Body of pancreas (tissue), 4 donors: ENCODE measurements at places on chromosomes 5 and 9. TPM values are rescaled to one million over a fixed set of nuclear protein-coding genes. Genes with fewer than 3 reads are reported as not detected.

NPR3 gene
- total RNA-seq: 4.7 TPM

GRCh38 chr5:45741110-45741509, 44.9 kb upstream of the HCN1 start:
- H3K36me3 ChIP-seq: no peaks in the 10 kb centered on the region
- no peak overlapping the region for H3K4me3 ChIP-seq
- H3K27me3 ChIP-seq: no peaks in the 10 kb centered on the region
- no peak for DNase-seq
- H3K27ac ChIP-seq: no peak overlapping the region
- no peaks in the 10 kb centered on the region for H3K4me1 ChIP-seq

SLC34A1 gene
- total RNA-seq: not detected

REEP2 gene
- 1.8 TPM for total RNA-seq

DNA sequence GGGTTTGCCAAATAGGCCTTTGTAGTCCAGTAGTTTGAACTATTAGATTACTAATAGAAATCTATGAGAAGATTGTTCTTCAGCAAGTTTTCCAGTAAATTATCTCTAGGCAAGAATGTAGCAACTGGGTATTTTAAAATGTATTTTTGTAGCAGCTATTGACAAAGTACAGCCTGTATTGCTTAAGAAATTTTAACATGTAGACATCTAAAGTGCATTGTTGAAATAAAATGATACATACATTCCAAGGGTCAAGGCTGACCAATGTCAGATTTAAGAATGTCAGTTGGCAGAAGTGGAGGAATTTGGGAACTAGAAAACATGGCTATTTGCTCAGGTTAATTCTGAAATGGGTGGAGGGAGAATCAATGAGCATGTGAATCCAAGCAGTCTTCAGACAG, 57.5 kb upstream of the ZSWIM6 start:
- H3K4me1 ChIP-seq: peaks cover 17% of the 10 kb centered on the region
- peak overlapping the region; percentile 51 for H3K27ac ChIP-seq
- H3K36me3 ChIP-seq: no peaks in the 10 kb centered on the region
- H3K4me3 ChIP-seq: no peak overlapping the region
- no peaks in the 10 kb centered on the region for H3K27me3 ChIP-seq

RNF145 gene
- 19.5 TPM for total RNA-seq

GALNT12 gene
- 53.1 TPM for total RNA-seq

- H3K27me3 ChIP-seq: no peaks in the 10 kb centered on the region
- DNase-seq: no peak
- H3K27ac ChIP-seq: peak overlapping the region; percentile 26
- H3K4me1 ChIP-seq: peaks cover 61% of the 10 kb centered on the region
- H3K4me3 ChIP-seq: no peak overlapping the region
- no peaks in the 10 kb centered on the region for H3K36me3 ChIP-seq
These were observed 45.3 kb downstream of the SLC22A5 start for GRCh38 chr5:132414634-132415378.
